Activated CD4-positive, alpha-beta T cell treated with anti-CD3 and anti-CD28 coated beads for 4 hours (primary cell): ENCODE measurements at places on chromosomes 1 and 21.

- DNase-seq, result no peak
Measured at GRCh38 chr1:6097117-6097595, 51.5 kb downstream of the KCNAB2 start.

DNA sequence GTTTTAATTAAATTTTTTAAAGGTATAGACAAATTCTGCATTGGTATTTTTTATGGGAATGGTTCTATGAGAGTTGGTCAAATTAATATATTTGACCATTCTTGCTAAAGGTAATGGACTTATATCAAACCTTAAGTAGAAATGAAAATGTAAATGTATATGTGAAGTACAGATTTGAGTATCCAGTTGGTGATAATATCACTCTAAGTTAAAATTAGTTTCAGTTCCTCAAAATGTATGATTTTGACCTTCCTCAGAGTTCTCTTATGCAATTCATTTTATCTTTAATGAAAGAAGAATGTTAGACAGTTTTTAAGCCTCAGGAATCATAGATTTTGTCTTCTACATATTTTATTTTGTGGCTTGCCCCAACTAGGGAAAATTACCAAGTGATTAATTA, 1291.5 kb upstream of the B3GALT2 start:
- DNase-seq, result no peak

- DNase-seq, result no peak
Measured at GRCh38 chr1:3244927-3245315, 175.9 kb downstream of the PRDM16 start.

- DNase-seq, result no peak
Measured at GRCh38 chr1:11533790-11534787, 55.1 kb downstream of the DISP3 start.

DNA sequence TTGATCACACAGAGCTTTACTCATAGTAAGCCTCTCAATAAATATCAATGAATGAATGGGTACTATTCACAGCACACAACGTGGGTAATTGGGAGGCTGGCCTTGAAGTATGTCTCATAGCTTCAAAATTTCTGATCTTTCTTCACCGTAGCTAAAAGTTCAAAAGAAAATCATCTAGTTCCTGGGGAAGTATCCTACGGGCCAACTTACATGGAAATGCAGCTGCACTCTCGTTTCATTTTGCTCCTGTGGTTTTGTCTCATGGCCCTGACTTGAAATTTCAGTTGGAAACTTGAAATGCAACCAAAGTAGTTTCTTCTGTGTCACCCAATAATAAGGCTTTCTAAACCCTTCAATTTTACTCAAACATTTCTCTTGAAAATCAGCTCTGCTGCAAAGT, 76.1 kb upstream of the CNIH3 start:
- DNase-seq, result no peak

GRCh38 chr1:67861856-67862516, 28.7 kb upstream of the GNG12 start:
- no peak for DNase-seq

DNA sequence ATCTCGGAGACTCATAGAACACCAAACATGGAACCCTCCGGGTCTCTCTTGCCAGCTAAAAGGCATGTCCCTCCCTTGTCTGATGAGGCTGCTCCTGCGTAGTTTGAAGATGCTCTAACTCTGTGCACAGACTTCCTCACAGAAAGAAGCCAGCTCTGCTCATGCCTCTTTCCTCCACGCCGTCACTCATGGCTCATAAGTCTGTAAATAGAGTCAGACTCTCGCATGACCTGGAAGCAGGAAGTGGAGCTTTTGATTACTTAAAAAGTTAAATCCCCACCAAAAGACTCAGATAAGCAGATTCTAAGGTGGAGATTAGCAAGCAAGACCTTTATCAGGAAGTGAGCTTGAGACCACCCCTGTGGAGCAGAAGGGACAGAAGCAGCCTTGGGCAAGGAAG, 171.6 kb downstream of the TRIM33 start:
- DNase-seq, result no peak

DNA sequence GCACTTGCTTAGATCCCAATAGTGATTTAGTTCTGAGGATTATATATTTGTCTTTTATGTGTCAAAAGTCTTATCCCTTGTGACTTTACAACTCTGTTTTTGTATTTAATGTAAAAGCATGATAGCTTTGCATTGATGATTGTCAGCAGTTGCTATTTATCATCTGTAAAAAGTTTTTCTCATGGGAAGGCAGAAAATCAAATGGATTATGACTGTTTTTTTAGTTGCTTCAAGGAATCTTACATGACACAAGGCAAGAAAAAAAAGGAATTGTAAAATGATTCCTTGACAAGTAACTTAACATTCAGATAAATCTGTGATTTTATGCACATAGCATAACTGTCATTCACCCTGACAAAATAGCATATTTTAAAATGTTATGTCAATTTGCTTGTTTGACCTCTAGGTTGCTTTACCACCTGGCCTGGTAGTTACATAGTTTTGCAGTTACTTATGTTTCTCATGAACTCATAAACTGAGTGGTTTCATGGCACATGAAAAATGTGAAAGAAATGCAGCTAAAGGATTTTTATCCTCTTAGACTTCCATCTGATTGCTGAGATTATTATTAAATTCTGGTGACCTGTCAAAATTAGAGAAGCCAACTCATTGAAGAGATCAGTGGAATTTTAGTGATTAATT, 622.6 kb downstream of the ADGRL2 start:
- DNase-seq, result no peak

DNA sequence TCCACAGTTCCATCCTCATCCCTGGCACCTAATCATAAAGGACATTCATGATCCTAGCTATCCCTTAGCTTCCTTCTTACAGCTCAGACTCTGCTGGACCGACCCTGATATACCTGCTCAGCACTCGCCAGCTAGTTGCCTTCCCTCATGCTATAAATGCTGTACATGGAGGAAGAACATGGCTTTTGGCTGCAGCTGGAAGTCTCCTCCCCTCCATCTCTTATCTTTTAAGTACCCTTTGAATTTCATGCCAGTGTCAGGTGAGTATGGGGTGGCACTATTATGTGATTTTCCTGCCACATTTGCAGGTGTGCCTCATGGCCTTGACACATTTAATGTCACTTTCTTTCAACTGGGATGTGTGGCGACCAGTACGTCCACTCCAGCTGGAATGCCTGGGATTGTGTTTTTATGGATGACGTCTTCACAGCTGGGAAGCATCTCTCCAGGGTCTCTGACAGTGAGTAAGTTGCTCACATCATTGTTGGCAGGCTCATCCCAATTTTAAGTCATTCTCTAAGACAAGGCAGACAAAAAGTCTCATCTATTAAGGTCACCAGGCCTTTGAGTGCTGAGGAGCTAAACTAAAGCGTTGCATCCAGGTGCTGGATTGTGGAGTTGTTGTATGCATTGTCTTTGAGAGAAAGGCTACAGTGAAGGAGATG, 43.4 kb downstream of the RUNX1 start:
- no peak for DNase-seq

GRCh38 chr1:232468249-232468648, 161.7 kb downstream of the SIPA1L2 start:
- no peak for DNase-seq

DNA sequence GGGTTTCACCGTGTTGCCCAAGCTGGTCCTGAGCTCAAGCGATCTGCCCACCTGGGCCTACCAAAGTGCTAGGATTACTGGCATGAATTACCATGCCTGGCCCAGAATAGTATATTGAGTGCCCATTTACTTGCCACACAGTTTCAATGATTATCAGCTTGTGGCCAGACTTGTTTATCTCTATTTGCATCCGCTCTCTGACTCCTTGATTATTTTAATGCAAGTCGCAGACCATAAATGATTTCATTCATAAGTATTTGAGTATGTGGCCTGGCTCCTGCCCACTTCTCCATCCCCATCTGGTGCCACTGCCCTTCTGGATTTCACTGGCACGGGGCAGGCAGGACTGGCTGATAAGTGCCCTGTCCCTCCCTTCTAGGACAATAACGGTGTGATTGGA, 18.2 kb upstream of the TRNAU1AP start:
- DNase-seq, result no peak

- no peak for DNase-seq
Measured at GRCh38 chr1:245310571-245311531, 156.1 kb downstream of the KIF26B start.

DNA sequence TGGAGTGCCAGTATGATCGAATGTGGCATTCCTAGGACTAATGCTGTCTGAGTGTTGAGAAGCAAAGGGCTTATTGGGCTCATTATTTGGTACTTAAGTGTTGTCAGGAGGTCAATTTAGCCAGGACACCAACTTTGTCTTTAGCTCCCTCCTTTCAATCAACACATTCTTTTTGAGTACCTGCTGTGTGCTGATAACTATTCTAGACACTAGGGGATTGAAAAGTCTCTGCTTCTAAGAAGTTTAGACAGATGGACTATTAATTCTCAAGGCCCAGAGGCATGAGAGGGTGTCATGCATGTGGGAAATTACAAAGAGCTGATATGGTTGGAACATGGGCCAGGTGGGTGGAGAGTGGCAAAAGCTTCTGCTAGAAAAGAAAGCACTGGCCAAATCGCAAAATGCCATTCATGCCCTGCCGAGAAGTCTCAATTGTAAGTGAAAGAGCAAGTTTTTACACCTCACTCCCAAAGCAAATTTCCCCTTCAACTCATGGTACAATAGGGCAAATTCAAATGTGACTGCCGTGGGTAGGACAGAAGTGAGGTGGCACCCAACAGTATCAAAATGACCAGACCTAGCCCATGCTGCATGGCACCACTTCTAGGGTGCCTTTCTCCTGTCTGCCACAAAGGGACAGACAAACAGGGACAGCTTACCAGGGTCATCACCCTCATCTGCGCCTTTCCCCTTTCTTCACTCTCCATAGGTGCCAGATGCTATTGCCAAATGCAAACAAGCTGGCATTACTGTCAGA, 53.6 kb upstream of the LAX1 start:
- DNase-seq, result no peak

- no peak for DNase-seq
Measured at GRCh38 chr1:221149111-221149510, 269.9 kb downstream of the HLX start.

DNA sequence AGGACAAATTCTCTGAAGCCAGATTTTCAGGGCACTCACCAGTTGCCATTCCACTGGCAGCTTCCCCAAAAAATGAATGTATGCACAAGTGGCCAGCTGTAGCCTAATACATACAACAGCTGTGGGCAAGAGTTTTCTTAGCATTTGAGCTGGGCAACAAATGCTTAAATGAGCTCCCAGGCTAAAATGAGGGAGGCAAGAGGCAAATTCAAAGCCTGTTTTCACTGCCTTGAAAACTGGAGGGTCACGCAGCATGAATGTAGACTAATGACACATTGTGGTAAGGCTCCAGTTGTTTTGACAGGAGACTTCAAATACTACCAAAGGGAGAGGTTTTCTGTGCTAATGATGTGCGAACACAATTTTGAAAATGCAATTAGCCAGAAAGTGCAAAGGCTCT, 88.2 kb downstream of the TIAM1 start:
- DNase-seq, result no peak

DNA sequence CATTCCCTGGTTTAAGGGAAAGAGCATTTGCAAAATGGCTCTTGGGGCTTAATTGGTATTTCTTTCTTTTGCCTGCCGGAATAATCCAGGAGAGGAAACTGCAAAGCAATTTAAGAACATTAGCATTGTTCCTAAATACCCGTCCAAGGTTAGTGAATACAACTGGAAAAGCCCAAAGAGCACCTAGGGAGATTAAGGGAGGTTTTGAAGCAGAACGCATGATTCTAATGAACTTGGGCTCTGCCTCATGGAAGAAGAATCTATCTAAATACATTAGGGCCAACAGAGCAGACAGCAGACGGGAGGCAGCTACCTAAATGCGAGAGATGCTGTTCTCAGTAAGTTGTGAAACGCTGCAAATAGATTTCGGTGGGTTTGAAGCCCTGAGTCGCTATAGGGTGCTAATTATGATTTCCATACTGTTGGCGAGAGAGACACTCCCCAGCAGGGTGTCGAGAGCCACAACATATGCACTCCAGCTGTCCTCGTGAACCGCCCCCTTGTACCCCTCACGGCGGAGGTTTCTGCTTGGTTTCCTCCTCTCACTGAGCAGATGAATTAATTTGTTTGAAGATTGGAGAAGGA, 326.7 kb upstream of the CAMK1G start:
- DNase-seq, result no peak

GRCh38 chr1:50517488-50517887, 94.2 kb upstream of the DMRTA2 start:
- DNase-seq, result no peak

- DNase-seq, result no peak
Measured at GRCh38 chr1:2983319-2983705, 38.0 kb upstream of the ACTRT2 start.

GRCh38 chr21:45430521-45431501, 25.8 kb downstream of the COL18A1 start:
- no peak for DNase-seq

- no peak for DNase-seq
Measured at GRCh38 chr1:245108909-245109308, 45.9 kb upstream of the KIF26B start.

DNA sequence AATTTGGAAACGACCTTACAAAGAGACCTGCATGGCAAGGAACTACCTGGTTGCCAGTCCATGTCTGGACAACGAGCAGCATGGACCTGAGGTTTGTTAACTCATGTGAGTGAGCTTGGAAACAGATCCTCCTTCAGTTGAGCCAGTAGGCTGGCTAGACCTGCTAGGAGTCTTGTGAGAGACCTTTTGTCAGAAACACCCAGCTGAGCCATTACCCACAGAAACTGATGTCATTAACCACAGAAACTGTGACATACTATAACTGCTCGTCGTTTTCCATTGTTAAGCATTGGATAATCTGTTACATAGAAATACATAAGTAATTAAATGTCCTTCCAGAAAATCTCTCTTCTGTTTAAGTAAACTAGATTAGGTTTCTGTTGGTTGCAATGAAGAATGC, 211.1 kb upstream of the C21orf91 start:
- DNase-seq, result no peak

DNA sequence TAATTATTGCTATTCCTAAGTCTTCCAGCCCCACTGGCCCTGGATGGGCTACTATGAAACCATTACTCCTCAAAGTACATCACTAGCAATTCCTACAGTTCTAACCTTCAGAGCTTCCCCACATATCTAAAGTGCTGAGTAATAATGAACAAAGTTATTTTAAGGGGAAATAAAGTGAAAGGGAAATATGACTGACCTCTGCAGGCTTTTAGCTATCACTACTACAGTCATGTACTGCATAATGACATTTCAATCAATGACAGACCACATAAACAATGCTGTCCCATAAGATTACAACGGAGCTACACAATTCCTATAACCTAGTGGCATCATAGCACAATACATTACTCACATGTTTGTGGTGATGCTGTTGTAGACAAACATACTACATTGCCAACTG, 32.5 kb upstream of the ASPM start:
- DNase-seq, result no peak

GRCh38 chr21:15964236-15964855, 234.6 kb downstream of the USP25 start:
- no peak for DNase-seq

GRCh38 chr1:21289700-21290545, at the start of gene ECE1:
Gene ECE1 (minus strand): TSS chr1:21290463. CDS start chr1:21290414, 49 bp downstream.
- DNase-seq, result peak; percentile 47
